ENCODE measurements at places on chromosomes 4 and X.

GRCh38 chr4:72567036-72567435, 2.0 kb downstream of the ADAMTS3 start:
- no peak for DNase-seq

DNA sequence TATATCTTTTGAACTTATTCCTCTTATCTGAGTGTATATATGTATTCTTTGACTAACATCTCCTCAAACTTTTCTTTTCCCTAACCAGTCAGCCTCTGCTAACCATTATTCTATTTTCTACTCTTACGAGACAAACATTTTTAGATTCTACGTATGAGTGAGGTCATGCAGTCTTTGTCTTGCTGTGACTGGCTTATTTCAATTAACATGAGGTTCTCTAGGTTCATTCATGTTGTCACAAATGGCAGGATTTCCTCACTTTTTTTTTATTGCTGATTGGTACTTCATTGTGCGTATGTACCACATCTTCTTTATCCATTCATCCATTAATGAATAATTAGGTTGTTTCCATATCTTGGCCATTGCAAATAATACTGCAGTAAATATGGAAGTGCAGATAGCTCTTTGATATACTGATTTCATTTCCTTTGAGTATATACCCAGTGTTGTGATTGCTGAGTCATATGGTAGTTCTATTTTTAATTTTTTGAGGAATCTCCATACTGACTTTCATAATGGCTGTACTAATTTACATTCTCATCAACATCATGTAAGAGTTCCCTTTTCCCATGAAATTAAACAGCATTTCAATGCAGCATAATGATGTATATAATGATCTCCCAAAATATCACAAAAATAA, 80.1 kb downstream of the HS3ST1 start:
- no peak for DNase-seq

GRCh38 chr4:7699031-7699430, 240.6 kb downstream of the AFAP1 start:
- DNase-seq: no peak

DNA sequence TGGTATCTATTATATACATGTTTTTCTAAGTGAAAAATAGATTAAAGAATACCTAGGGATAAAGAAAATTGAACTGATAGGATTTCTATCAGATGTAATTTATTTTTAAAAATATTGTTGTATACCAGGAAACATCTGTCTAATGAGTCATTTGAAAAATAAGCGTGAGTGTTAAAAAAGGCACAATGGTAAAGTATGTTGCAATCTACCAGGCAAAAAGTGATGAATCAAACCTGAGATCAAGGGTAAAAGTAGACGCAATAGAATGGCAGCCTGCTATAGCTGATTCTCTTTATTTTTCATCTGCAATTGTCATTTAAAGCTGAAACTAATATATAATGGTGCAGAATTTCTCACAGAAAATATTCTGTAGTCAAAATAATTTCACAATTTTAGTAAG, 1119.6 kb downstream of the PCDH18 start:
- no peak for DNase-seq

- DNase-seq: no peak
Measured at GRCh38 chr4:3343358-3343757, 50.5 kb downstream of the RGS12 start.

GRCh38 chrX:123756320-123756719, 23.5 kb upstream of the THOC2 start:
- DNase-seq: no peak

DNA sequence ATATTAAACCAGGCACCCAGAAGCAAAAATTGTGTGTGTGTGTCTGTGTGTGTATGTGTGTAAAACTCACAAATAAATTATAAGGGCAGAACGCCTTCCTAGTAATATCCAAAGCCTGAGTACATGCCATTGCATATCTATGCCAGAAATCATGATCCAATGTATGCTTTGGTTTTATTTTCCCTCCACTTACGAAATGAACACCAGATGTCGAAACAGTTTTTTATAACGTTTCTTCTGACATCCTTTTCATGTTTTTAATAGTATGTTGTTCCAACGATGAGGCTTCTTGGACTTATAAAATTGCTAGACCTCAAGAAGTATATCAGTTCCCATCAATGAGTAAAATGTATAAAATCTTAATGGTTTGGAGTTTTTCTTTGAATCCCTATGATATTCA, 55.4 kb downstream of the KCNIP4 start:
- no peak for DNase-seq

GRCh38 chrX:44891642-44892041, 18.7 kb downstream of the KDM6A start:
- no peak for DNase-seq

Data from stimulated activated CD8-positive, alpha-beta memory T cell treated with anti-CD3 and anti-CD28 coated beads, Interleukin-7, amount 100 ng/mL, for 1 hour (primary cell).